ENCODE measurements at places on chromosomes 2 and 18.
A peak's percentile ranks its signal among the peaks of the same experiment; 100 is the strongest.

GRCh38 chr18:48842259-48843061 lies 108.3 kb downstream of the SMAD7 start:
- DNase-seq: no peak

GRCh38 chr2:202307690-202308089 lies 42.1 kb downstream of the NOP58 start:
- peak; percentile 47 for DNase-seq

GRCh38 chr18:49499046-49499637 lies 12.1 kb upstream of the C18orf32 start:
- no peak for DNase-seq

DNA sequence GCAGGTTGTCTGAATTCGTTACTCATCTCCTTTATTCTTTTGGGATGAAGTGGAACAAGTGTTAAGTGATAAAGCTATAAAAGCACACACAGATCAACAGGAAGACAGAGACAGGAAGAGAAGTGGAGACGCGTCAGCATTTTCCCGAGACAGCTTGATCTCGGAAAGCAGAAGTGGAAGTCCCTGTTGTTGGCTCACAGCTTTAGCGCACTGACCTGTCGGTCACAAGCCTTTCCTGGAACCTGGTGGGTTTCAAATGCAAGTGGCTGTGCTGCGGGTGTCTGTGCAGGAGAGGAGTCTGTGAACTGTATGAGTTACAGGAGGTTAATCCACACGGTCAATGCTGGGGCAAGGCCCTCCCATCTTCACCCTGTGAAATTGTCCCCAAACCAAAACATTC lies 116.6 kb upstream of the PELI1 start:
- no peak for DNase-seq

GRCh38 chr2:70241340-70241739 lies 7.1 kb downstream of the TIA1 start:
- no peak for DNase-seq

DNA sequence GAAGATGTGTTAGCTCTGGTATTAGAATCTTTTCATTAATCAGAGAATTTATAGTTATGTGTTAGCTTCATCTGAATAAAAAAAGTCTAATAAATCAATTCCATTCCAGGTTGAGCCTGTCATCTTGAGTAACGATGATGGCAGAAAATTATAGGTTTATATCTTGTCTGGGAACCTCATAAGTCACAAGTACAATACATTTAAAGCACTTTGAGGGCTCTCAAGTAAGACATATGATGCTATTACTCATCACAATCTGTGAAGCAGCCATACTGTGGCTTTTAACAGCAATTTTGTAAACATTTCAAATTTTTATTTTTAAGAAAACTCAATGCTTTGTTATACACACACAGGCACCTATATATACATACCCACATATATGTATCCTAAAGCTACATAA lies 484.1 kb upstream of the VRK2 start:
- DNase-seq: no peak

DNA sequence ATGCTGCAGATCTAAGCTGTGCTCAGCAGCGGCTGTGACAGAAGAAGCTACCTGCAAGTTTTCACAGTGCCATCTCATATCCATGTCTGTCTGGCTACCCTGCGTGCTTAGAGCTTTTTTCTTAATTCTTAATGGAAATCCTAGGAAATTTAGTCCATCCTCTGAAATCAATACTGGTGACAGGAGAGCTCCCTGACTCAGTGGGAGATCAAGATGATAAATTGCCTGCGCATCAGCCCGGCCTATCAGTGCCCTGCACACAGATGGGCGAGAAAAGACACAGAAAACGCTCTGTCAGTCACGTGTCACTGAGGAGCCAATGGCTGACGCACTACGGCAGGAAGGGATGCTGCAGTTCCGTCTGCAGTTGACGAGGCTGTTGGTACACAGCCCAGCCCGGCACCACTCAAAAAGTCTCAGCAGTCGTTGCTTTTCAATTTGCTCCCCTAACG lies 819.6 kb upstream of the FSHR start:
- DNase-seq: peak; percentile 73

- peak; percentile 30 for DNase-seq
Measured at GRCh38 chr18:13218368-13218991, at the start of gene LDLRAD4. Gene LDLRAD4, plus strand, starts transcription at chr18:13218760.

- no peak for DNase-seq
Measured at GRCh38 chr2:196143730-196144131, 27.6 kb downstream of the STK17B start.

GRCh38 chr18:33010149-33010548 lies 237.3 kb upstream of the KLHL14 start:
- DNase-seq: no peak

GRCh38 chr2:223697892-223698645 lies 95.9 kb upstream of the SCG2 start:
- no peak for DNase-seq

DNA sequence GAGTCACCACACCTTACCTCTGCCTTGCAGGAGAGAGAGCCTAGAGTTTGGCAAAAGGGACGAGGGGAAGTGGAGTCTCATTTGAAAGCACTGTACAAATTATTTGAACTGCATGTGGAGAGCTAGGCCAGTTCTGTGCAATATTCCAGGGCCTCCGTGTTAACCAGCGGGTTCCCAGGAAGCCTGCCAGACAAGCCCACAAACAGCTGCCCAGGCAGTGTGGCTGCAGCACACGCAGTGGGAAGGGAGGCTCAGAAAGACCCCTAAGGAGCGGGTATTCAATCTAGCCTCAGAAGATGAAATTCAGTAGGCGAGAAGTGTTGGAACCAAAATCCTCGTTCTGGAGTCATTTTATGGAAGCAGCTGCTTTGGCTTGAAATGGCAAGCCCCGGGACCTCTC lies 30.7 kb downstream of the CNGA3 start:
- no peak for DNase-seq

DNA sequence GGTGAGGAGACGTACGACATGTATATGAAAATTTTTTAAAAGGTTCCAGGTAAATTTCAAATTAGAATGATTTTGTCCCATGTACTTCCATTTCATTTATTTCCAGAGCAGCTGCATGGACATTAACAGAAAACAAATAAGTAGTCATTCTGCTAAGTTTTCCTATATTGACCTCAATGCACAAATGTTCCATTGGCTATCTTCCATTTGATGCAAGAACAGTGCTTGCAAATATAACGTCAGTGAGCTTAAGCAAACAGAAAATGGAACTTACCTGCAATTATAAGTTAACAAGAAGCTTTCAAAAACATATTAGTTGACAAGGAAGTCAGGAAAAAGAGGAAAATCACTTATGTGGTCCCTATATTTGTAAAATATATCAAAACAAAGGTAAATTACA lies 16.6 kb downstream of the PAIP2B start:
- DNase-seq: no peak

DNA sequence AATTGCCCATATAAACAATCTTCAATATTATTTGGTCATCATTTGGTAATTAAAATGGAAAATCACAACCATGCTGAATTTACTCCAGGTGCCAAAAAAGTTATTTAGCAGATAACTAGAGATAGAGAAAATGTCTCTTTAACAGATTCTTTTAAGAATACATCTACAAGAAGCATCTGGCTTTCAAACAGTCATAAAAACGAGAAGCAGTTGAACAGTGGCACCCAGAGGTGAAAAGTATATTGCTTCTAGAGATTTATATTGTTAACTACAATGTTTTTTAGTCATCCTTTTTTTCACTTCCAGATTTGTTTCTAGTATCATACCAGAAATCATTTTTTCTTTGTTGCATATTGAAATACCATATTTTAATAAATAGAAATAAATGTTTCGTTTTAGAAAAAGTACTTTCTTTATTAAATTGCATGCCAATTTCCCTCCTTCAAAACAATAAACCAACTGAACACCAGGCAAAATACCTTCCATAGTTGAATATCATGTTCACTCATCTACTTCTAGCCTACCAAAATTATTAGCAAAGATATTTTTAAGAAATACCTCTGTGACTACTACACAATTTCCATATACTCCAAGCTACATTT lies 65.4 kb upstream of the HNRNPA3 start:
- no peak for DNase-seq

DNA sequence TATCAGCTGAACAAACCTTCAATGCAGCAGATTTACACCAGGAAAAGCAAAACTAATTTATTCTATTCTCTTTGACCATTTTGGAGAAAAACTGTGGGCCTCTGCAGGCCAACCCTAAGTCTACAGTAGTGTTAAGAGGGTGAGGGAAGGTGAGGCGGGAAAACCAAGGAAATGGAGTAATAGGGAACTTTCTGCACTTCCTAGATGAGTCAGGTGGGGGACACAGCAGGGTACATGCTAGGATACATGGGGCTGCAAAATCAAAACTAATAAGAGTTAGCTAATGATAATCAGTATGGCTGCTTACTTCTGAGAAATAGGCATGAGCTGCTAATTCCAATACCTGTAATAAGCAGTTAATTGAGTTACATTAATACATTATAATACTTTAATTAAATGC lies 66.0 kb upstream of the PGAP1 start:
- DNase-seq: no peak

- no peak for DNase-seq
Measured at GRCh38 chr18:59736061-59736460, 38.8 kb upstream of the CCBE1 start.

DNA sequence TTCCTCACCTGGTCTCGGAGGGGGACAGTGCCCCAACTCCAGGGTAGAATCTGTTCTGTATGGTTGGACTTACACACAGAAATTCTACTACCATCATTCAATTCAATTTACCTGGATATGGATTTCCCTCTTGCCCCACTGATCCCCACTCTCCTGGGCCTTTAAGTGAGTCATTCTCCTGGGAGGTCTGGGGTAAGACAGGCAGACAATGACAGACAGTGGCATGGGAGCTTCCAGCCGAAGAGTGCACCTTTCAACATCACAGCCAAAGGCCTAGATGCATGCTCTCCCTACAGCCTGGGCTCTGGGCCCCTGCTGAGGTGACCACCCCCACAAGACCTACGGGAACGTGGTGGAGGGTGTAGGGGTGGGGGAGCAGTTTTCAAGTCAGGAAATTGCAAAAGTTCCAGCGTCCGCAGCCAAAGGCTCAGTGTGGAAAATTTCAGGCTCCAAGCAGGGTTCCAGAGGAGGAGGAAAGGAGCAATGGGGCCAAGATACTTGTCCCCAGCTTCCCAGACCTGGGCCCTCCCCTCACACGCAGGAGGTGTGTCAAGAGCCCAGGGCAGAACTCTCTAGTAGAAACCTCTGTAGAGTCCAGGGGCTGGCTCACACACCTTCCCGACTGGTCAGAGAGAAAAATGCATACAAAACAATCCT lies 296.4 kb downstream of the CYP26B1 start:
- no peak for DNase-seq

DNA sequence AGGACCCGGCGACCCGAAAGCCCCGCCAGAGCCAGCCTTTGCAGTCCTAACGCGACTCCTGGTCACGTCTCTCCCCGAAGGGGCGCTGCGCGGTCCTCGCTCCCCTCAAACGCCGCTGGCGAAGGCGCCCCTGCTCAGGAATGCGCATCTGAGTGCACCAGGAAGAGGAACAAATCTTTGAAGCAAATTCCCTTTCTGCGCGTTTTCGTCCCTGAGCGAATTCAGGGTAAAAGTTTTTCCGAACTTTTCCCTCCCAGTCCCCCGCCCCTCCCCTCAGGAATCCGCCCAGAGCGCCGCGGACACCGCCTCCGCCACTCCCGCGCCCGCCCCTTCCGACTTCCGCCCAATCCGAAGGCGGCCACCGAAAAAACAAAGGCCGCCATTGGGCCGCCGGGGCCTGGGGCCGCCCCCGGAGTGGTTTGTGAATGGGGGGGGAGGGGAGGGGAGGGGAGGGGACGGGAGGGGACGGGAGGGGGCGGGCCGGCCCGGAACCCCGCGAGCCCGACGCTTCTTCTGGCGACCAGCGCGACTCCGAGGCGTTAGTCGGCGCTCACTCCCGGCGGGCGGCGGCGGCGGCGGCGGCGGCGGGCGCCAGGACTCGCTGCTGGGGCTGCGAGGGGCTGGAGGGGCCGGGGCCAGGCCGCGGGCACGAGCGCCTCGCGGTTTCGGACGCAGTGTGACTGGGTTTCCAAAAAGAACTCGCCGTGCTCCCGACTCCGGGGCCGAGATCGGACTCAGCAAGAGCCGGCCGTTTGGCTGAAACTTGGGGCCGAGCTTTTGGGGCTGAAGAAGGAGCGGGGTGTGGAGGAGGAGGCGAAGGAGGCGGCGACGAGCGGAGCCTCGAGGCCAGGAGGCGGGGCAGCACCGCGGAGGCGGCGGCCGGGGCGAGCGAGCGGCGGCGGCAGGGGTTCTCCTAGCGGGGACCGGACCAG lies at the start of gene FZD7:
FZD7 (plus strand) TSS at position 539 of the 932 bp plus-strand sequence. CDS start 793 bp downstream, outside the sequence.
- DNase-seq: peak; percentile 93

DNA sequence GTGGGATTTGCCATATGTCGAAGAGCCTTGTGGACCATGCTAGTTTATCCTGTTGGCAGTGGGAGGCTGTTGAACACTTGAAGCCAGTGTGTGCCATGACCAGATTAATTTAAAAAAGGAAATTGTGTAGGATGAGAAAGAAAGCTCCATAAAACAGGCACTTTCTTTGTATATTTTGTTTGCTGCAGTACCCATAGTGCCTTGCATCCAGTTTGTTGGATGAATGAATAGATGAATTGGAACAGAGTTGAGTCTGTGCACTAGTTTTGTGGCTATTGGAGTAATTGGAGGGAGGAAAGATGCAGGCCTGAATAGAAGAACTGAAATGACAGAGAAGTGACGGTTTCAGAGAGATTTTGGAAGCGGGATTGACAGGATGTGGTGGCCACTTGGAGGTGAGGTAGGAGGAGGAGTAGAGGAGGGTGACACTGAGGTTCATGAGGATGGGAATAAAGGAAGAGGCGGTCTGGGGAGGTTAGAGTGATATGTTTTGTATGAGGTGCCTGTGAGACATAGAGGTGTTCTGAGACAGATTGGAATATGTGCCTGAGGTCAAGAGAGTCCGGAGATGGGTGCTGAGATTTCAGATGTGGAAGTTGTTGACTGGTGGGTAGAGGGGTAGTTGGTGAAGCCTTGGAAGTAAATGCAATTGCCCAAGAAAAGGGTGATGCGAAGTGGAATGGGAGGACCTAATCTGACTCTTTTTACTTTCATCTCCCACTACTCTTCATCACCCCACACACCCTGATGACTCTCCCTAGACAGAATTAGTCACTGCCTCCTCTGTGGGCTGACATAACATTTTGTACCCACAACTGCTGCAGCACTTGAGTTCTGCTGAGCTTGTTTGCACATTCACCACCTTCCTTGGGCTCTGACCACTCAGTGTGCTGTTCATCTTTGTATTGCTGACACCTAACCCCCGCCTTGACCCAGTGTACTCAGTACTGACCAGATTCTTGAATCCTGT lies 5.1 kb downstream of the DGUOK start:
- no peak for DNase-seq

- no peak for DNase-seq
Measured at GRCh38 chr2:102074152-102074783, 68.3 kb upstream of the IL1R1 start.

DNA sequence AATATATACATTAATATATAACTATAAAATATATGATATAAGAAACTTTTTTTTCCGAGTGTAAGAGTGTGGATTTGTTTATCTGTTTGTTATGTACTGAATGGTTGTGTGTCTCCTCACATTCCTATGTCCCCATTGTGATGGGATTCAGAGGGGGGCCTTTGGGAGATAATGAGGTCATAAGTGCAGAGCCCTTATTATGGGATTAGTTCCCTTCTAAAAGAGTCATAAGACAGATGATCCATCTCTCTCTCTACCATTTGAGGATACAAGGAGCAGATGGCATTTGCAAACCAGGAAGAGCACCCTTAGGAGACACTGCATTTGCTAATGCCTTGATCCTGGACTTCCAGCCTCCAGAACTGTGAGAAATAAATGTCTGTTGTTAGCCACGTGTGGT lies 30.3 kb upstream of the SAP130 start:
- DNase-seq: no peak

Data from BE2C (cell line).